ENCODE measurements at places on chromosomes 16 and 17.

DNA sequence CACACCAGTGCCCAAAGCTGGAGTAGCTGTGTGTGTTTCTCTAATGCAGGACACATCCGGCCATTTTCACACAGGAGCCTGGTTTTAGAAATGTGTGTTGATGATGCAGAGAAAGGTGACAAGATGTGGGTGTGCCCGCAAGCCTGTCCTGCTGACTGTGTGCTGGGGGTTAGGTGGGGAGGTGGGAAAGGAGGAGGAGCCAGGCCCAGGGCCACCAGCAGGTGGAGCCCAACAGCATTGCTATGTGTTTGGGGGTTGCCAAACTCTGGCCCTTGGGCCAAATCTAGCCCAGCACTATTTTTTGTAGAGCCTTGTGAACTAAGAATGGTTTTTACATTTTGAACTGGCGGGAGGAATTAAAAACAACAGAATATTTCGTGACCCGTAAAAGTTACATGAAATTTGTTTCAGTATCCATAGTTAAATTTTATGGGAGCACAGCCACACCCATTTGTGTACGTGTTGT lies 61.7 kb upstream of the LGALS9 start:
- DNase-seq = no peak

DNA sequence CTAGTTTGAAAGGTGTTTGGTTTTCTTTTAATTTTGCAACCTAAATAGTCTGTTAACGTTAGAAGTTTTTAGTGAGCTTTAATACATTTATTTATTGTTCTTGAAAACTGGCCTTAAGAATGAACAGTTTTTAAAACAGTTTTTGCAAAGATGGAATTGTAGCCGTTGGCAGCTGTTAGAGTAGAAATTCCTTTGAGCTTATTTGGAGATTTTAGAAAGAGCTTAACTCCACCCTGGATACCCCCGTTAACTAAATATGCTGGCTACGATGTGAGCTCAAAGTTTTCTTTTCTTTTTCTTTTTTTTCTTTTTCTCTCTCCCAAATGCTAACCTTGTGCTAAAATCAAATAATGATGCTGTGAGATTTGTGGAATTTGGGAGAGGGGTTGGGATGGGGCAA lies 75.2 kb downstream of the COX10 start:
- DNase-seq = no peak

DNA sequence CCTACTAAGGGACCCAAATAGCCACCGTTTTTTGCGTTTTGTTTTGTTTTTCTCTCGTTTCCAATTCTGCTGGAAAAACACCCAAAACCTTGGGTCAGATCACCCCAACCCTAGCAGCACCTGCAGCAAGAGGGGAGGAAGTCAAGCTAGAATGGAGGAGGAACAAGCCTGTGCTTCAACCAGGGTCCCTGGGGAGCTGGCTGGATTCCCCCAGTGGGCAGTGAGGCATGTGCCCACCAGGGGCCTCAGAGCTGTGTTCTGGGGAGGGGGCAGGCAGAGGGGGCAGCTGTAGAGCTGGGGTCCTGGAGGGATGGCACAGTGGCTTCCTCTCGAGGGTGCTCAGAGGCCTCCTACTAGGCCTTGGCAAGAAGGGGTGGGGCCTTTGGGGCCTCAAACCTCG lies 6.5 kb downstream of the CD79B start:
- no peak for DNase-seq

- DNase-seq = no peak
These were observed 38.4 kb downstream of the HNF1B start for GRCh38 chr17:37706446-37706845.

DNA sequence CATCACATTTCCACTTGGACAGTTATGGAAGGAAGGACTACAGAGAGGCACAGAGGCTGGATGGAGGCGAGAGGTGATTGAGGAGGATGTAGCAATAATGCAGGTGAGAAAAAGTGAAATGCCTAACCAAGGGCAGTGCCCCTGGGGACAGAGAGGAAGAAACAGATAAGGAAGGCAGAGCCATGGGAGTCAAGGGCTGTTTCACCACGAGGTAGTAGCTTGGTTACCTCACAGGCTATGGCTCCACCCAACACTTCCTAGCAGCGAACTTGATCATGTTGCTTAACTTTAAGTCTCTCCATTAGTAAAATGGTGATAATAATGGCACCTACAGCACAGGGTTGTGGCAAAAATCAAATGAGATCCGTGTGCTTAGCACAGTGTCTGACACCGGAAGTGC lies 83.9 kb downstream of the YPEL2 start:
- DNase-seq = no peak

- peak; percentile 27 for DNase-seq
These were observed 38.5 kb upstream of the CORO6 start for GRCh38 chr17:29661213-29661612.

DNA sequence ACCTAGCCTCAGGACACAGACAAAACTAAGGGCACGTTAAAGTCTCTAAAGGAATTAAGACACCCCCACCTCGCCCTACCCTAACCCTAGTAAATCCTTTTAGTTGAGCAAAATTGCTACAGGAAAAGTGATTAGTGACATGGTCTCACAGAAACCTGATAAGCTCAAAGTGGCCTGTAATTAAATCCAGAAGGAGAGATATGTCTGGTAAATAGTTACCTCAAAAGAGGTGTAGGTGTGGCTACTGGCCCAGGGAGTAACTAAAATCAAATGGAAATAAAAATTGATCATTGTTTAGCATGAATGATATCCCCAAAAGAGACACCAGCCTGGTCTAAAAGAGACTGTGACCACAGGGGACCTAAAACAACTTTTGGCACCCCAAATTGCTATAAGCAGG lies 168.3 kb downstream of the SLC39A11 start:
- no peak for DNase-seq

GRCh38 chr17:17723354-17724261 lies 42.4 kb downstream of the RAI1 start:
- DNase-seq = no peak

- DNase-seq = no peak
These were observed 149.4 kb downstream of the AIPL1 start for GRCh38 chr17:6285486-6285885.

DNA sequence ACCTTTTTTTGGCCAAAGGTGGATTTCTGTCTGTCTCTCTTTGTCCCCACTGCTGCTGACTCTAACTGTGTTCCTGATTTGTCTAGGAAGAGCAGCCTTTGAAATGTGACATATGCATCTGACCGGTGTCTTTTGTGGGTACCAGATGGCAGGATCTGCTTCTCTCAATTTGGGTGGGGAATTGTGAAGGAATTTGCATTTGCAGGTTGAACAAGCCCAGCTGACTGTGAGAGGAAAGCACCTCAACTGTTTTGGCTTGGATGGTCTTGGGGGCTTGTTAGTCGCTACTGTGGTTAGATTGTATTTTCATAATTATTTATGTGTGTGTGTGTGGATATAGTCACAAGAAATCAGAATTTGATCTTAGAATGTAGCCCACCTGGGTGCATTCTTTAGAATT lies 37.7 kb upstream of the LCMT1 start:
- no peak for DNase-seq

GRCh38 chr17:78265121-78265520 lies 33.7 kb downstream of the TMEM235 start:
- DNase-seq = no peak

DNA sequence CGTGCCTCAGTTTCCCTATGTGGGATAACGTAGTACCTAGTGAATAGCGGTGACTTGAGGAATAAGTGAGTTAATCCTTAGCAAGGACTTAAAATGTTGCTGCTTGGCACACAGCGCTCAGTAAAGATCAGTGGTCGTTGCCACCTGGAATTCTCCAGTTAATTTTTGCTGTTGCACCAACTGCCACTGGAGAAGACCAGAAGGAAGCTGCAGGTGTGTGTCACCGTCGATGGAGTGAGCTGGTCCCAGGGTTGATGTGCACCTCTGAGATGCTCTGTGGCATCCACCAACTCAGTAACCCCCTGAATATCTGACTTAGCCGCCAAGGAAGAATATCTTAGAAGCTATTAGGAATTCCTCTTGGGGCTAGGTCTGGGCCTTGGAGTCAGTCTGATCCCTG lies 4.1 kb downstream of the ABCC1 start:
- no peak for DNase-seq

DNA sequence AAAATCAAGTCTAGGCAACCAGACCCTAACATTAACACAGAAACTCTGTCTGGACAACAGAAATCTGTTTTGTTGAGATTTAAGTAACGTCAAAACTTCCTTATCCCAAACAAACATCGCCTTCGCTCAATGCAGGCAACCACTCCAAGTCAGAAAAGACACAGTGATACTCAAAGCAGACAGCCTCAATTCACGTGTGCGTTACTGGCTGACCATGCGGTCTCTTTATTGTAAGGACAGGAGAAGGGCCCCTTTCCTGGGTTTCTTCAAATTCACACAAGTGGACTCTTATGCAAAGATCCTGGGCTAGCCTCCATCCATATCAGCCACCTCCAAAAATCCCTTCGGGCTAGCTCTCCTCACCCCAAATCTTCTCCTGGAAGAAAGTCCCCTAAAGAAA lies 467.7 kb downstream of the SOX9 start:
- DNase-seq = no peak

DNA sequence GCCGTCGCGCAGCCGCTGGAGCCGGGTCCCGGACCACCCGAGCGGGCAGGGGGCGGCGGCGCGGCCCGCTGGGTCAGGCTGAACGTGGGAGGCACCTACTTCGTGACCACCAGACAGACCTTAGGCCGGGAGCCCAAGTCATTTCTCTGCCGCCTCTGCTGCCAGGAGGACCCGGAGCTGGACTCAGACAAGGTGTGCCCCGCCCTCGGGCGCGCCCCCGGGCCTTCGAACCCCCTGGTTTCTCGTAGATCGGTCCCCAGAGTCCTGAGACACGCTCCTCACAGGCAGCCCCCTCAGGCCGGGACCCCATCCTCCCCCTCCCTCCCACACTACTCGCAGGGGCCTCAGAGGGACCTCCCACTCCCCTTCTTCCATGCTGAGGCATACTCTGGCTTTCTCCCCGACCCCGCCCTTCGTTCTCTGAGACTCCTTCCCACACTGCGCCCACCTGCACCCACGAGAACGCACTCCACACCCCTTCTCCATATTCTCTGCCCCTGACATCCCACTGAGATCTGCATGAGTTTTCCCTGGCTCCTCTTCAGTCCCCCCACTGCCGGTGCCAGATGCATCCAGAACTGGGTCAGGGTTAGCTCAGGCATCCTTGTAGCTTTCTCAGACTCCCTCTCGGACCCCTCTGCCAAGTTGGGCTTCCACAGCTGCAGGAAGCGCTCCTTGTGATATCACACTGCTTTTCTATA lies 523 bp downstream of the KCTD2 start:
- no peak for DNase-seq

- DNase-seq = no peak
These were observed 16.1 kb downstream of the SGCA start for GRCh38 chr17:50181591-50182560.

DNA sequence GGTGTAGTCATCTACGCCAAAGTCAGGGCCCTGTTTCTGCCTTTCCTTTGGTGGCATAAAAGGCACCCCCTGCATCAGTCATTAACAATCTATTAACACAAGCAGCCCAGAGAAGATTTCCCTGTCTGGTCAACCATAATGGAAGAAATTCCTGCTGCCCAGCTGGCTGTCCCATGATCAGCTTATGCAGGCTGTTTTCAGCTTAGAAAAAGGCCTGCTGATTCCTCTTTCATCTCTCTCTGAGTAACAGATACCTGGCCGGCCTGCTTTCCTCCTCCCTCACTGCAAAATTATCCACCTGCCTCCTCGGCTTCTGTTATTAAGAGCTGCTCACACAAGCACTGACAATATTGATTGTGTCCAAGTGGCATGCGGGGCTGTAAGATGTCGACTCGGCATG lies 70.3 kb upstream of the MMP2 start:
- DNase-seq = no peak

DNA sequence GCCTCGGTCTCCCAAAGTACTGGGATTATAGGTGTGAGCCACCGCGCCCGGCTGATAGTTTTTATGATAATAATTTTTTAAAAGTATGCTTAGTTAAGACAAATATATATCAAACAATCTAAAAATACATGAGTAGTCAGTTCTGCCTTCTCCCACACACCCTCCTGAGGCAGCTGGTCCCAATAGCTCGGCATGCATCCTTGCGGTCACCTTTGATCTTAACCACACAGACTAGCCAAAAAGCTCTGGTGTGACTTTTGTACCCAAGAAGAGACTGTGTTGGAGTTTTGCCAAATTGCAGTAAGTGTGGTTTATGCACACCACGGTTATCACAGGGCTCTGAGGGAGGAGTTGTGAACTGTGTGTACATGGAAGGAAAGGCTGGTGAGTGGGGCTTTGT lies 25.6 kb downstream of the ATP6V0A1 start:
- no peak for DNase-seq

Measured in DMS79 (cell line).